ENCODE measurements at places on chromosomes 16 and 17.

DNA sequence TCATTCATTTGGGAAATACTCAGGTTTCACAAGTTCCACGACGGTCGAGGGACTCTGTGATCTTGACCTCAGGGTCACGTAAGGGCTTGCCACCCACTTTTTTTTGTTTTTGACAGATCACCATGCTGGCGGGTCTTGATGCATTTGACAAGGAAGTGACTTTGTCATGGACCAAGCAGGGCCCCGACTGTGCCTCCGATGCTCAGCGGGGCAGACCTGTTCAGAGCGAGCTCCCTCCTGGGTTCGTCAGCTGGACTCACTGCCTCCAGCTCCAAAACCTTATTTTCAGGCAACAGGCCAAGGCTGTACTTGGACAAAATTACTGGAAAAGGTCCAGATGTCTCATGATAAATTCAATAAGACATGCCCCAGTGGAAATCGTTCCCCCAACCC, 9.0 kb upstream of the CLEC18A start:
- DNase-seq, result no peak

GRCh38 chr16:1135459-1135825, 17.5 kb upstream of the CACNA1H start:
- DNase-seq, result no peak

GRCh38 chr16:2323701-2324100, 16.8 kb downstream of the ABCA3 start:
- no peak for DNase-seq

GRCh38 chr16:14036889-14037288, 34.2 kb upstream of the MRTFB start:
- DNase-seq, result no peak

DNA sequence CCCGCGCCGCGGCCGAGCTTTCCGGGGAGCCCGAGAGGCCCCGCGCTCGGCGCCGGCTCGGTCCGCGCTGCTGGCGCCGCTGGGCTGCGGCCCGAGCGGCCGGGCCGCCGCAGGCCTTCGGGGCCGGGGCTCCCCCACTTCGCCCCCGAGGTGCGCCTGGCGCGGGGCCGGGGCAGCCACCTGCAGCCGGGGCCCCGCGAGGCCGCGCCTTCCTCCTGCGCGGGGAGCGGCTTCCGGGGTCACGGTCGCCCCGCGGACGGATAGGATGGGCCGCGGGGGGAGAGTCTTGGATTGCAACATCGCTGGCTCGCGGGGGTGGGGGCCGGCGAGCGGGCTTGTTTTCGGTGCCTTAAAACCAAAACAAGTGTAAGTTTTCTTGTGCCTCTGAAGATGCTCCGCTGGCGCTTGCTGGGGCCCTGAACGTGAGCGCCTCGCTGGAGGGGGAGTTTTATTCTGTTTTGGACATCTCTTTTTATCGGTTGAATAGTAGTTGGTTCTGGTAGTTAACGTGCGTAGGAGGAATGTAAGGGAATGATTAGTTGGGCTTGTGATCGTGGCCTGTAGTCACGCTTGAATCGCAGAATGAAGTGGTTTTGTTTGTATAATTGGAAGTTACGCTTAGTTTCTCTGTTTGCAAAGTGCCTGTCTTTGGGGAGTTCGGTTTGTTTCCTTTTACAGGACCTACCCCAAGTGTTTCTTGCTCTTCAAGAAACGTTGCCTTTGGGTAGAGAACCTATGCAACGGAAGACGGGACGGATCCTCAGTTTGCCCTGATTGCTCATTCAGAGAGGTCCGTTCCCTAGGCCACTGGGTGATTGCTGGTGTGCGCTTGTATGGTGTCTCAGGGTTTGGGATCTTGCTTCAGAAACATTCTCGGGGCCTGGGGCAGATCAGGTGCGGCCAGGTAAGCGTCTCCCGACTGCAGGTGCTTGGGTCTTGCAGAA, 724 bp downstream of the UBE2I start:
- no peak for DNase-seq

DNA sequence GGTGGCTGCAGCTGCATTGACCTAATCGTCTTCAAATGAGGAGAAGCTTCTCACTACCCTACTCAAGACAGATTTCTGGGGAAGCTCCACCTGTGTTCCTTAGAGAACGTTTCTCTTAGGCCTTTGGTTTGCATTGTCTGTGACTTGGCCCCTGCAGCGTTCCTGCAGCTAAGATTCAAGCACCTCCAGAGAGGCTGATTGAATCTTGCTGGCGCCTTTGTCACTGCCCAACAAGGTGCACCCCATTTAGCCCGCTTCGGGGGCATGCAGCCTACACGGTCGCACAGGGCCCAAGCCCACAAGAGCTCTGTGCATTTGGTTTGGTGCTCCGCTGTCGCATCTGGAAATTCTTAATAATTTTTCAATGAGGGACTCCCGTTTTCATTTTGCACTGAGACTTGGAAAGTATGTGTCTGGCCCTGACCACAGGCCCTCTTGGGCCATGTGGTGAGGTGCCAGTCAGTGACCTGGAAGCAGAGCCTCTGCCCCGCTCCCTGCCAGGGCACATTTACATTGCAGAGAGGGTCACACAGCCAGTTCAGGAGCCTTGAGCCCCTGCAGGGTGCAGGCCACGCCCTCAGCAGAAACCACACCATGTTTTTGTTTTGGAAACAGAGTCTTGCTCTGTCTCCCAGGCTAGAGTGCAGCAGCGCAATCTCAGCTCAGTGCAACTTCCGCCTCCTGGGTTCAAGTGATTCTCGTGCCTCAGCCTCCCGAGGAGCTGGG, 51.1 kb upstream of the CACNG5 start:
- DNase-seq, result no peak

DNA sequence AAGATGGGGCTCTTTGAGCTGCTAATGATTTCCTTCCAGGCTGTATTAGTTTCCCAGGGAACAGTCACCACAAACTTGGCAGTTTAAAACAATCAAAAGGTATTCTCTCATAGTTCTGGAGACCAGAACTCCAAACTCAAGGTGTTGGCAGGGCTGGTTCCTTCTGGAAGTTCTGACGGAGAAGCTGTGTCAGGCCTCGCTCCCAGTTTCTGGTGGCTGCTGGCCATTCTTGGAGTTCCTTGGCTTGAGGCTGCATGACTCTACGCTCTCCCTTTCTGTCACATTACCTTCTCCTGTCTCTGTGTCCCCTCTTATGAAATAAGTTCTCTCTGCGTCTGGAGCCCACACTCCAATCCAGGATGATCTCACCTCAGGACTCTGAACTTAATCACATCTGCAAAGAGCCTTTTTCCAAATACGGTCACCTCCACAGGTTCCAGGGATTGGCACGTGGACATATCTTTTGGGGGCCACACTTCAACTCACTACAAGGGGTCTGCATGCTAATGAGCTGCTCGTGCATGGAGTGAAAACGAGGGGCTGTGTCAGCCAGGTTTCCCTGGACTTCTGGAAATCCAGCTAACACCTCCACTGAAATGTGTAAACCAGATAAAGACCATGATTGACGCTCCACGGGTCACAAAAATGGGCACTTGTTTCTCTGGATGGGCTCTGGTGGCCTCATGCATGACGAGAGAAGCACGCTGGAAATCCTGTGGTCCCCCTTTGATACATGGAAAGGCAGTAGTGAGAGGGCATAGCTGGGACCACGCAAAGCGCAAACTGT, 78.3 kb downstream of the DYNLRB2 start:
- no peak for DNase-seq

DNA sequence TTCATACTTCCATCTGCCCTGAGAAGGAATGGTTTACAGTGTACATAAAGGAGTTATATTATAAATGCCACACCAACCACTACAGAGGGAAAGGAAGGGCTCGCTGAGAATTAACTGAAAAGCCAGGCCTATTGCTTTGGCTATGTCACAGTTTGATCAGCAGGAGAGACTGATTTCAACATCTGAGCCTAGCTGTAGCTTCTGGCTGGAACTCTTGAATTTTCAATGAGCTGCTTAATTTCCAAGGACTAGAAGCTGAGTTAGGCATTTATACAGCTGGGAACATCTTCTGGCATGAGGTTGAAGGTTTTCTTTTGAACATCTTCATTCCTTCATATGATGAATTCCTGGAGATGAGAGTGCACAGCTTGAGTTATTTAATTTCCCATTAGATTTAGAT, 47.6 kb upstream of the GNAO1 start:
- no peak for DNase-seq

DNA sequence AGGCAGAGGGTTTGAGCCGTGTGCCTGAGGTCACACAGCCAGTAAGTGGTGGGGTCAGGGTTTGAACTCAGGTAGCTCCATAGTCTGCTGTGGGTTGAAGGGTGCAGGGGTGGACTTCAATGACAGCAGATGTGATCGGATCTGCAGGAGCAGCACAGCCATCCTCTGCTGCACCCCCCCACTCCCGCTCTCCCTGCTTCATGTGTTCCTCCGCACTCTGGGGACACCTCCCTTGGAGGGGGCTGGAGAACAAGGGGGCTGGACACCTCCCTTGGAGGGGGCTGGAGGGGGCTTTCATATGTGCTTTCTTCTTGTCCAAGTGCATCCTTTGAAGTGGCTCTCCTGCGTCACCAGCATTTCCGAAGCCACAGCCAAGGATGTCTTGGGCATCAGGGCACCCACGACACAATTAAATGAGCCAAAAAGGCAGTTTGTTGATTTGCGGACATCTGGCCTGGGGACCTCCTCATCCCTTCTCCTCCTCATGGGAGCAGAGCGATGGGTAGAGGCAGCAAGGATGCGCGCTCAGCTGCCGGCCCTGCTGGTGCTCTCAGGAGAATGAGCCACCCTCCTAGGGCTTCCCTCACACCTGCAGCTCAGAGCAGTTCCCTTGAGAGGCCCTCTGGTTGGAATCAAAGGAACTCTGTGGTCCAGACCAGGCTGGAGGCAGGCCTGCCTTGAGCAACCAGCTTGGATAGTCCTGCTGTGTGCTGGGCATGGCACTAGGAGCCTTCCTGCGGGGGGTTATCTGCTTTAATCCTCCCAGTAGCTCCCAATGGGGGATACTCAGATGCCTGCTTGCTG, 26.2 kb downstream of the WSCD1 start:
- DNase-seq, result no peak

- no peak for DNase-seq
These were observed 47.9 kb downstream of the TOX3 start for GRCh38 chr16:52499060-52499440.

- DNase-seq, result no peak
These were observed 276.7 kb downstream of the C16orf95 start for GRCh38 chr16:87040169-87041117.

- no peak for DNase-seq
These were observed 11.9 kb upstream of the NSRP1 start for GRCh38 chr17:30104575-30105339.

- no peak for DNase-seq
These were observed 5.4 kb upstream of the RNF222 start for GRCh38 chr17:8402921-8403536.
